HuH-7.5 (cell line): ENCODE measurements at places on chromosomes 3 and 15.

DNA sequence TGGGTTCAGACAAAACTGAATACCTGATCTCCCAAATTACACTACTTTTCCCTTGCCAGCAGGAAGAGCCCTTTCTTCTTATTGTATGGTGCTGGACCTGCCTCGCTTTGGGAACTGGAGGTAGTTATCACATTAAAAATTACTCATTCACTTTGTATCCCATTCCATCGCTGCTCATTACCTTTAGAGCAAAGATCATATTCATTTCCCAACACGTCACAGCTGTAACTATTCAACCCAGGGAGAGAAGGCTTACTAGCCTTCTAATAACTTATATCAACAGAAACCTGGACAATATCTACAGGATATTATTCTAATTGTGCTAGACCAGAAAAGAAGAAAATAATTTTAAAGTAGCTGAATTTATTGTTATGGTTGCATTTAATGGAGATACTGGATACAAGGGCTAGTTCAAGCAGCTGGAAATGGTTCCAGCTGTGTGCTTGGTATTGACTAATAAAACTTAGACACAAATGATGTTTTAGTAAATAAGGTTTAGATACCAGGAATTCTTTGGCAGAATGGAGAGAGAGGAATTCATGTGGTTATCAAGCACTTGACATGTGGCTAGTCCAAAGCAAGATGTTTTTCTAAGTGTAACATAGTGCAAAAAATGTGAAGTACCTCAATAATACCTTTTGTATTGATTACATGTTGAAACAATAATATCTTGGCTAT, 656.3 kb downstream of the ROBO1 start:
- no peak for DNase-seq

GRCh38 chr15:41256103-41256502, 25.0 kb downstream of the CHP1 start:
- no peak for DNase-seq

DNA sequence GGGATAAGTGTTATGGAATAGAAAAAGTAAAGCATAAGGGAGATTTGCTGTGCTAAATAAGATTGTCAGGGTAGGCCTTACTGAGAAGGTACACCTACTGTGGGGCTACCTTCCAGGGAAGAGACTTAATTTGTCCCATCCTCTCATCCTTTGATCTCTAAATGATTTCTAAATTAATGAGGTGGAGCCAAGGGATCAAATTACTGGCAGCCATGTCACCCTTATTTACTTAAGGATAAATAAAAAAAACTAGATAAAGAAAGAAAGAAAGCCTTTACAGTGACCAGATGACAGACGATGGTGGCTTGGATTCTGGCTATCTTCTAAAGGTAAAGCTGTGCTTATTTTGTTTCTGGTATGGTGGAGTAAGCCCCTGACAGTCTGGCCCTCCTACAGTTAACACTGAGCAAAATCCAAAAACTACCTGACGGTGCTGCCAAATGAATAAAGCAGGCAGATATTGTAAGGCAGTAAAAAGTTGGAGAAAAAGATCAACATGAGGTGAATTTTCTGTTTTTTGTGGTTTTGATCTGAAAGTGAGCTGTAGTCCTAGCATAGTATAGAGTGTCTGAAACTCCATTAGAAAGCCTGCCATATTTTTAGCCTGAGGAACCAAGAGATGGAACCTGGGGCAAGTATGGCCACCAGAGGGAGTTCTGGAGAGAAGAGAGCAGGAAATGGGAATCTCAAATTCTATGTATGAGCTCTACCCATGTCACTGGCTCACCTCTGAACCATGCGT, 285.1 kb upstream of the MANF start:
- DNase-seq: peak; percentile 29

GRCh38 chr3:44186111-44186672, 55.5 kb upstream of the TOPAZ1 start:
- DNase-seq: no peak
